NCI-H187 (cell line): ENCODE measurements at places on chromosomes 12 and 14.

- DNase-seq: no peak
Measured at GRCh38 chr12:125079648-125080645, 14.7 kb downstream of the AACS start.

DNA sequence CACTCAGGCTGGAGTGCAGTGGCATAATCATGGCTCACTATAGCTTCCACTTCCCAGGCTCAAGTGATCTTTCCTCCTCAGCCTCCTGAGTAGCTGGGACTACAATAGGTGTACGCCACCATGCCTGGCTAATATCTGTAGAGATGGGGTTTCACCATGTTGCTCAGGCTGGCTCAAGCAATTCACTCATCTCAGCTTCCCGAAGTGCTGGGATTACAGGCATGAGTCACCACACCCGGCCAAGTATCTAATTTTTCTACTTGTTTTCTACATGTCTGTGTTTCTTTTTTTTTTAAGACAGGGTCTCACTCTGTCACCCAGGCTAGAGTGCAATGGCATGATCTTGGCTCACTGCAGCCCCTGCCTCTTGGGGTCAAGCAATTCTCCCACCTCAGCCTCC lies 119.7 kb upstream of the MED13L start:
- DNase-seq: no peak

DNA sequence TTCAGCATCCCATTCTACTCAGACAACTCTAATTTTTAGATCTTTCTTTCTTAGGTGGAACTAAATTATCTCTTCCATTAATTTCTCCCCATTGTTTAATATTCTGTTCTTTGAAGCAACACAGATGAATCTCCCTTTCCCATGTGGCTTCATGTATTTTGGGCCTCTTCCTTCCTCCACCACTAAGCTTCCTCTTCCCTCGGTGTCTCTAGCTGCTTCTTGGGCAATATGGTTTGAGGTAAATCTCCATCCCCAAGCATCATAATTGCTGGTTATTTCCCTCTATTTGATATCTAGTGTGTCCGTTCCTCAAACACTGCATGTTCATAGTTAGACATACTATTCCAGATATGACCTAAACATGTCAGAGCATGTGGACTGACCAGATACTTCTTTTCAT lies 119.2 kb downstream of the PELI2 start:
- no peak for DNase-seq

GRCh38 chr14:38755036-38755435 lies 348.0 kb downstream of the SEC23A start:
- no peak for DNase-seq

GRCh38 chr14:22838631-22839041 lies 2.3 kb downstream of the MMP14 start:
- no peak for DNase-seq

GRCh38 chr12:51997136-51997535 lies 9.6 kb upstream of the TAMALIN start:
- DNase-seq: no peak

- DNase-seq: peak; percentile 83
Measured at GRCh38 chr14:60249321-60250256, 568 bp downstream of the PPM1A start.

DNA sequence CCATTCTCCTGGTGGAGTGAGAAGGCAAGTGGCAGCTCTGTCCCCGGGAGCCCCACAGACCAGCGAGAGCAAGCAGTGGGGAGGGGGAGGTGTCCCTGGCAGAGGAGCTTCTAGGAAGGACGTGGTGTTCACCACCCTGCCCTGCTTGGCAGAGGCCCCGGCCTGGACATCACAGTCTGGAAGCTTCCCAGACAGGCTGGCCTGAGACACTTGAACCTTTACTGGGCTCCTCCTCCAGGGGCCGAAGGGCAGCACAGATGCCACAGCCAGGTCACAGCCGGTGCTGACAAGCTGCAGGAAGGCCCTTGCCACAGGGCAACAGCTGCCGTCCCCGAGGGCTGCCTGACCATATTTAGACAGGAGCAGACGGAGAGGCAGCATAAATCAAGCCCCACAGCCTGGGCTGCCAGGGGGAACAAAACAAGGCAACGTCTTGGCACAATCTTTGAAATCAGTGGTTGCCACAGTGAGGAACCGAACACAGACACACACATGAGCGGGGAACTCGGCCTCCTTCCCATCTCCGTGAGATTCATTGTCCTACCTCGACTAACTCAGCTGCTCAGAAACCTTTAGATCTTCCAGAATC lies 28.5 kb downstream of the PRIMA1 start:
- no peak for DNase-seq

GRCh38 chr12:82855872-82856271 lies 169.2 kb downstream of the TMTC2 start:
- DNase-seq: no peak

DNA sequence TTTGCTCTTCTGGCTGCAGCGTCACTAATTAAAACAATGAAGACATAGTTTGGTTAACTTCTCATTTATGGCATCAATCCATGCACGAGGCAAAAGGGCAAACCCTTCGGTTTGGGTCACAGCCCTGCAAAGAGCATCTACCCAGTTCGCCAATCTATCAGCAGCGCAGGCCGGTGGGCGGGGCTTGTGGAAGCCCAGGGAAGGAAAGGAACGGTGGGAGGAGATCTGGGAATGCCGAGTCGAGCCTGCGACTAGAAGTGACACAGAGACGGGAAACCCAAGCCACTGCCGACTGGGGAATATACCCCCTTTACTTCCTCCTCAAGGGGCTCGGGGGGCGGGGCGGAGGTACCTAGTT lies 466 bp downstream of the KICS2 start:
- DNase-seq: peak; percentile 95

DNA sequence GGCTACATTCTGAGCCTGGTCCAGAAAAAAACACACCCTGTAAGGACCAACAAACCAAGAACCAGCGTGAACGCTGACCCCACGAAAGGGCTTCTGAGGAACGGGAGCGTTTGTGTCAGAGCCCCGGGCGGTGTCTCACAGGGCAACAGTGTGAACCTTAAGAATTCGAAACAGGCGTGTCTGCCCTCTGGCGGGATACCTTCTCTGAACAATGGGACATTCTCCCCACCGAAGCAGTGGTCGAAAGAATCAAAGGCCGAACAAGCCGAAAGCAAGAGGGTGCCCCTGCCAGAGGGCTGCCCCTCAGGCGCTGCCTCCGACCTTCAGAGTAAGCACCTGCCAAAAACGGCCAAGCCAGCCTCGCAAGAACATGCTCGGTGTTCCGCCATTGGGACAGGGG lies 7.9 kb downstream of the DACT1 start:
- no peak for DNase-seq

DNA sequence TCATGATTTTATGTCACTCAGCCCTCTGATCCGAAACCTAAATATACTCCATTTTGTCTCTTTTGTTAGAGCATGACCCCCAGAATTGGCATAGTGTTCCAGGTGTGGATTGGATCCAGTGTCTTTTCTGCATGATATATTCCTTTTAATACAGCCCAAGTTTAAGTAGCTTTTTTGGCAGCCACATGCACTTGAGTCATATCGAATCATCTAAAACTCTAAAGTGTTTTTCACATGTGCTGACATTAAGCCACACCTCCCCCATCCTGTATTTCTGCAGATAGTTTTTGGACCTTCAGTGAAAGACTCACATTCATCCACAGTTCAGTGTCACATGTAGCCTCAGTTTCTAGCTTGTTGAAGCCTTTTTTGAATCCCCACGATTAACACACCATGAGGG lies 30.6 kb downstream of the BORCS5 start:
- DNase-seq: no peak

DNA sequence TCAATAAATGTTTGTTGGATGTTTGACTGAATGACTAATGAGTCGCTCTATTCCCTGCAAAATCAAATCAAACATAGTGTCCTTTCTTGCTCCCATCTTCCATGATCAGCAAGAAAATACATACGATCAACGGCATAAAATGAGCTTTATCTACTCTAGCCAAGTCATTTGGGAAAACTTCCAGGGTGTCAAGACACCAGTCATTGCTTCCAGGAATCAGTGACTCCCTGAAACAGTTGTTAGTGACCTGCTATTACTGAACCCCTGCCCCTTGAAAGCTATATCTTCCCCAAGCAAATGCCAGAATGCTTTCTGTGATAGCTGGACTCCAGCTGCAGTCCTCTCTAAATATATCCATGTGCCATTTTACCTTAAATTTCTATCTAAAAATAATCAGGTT lies 169.5 kb upstream of the SSTR1 start:
- DNase-seq: no peak

DNA sequence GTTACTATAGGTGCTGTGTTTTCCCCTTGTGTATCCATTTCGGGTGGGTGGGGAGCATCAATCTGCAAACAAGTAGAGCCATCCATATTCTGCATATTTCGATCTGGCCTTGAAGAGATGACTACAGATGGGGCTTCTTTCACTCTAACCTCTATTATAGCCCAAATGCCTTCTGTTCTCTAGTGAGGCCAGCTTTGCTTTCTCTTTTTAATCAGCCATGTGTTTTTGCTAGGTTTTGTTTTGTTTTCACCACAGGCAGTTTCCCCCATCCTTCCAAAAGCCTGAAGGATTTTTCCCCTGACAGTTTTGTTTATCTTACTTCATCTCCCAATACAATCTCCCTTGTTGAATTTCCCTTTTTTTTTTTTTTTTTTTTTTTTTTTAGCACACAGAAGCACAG lies 224.1 kb downstream of the BTG1 start:
- DNase-seq: no peak

- no peak for DNase-seq
Measured at GRCh38 chr12:119432949-119433348, 98.4 kb downstream of the CCDC60 start.

DNA sequence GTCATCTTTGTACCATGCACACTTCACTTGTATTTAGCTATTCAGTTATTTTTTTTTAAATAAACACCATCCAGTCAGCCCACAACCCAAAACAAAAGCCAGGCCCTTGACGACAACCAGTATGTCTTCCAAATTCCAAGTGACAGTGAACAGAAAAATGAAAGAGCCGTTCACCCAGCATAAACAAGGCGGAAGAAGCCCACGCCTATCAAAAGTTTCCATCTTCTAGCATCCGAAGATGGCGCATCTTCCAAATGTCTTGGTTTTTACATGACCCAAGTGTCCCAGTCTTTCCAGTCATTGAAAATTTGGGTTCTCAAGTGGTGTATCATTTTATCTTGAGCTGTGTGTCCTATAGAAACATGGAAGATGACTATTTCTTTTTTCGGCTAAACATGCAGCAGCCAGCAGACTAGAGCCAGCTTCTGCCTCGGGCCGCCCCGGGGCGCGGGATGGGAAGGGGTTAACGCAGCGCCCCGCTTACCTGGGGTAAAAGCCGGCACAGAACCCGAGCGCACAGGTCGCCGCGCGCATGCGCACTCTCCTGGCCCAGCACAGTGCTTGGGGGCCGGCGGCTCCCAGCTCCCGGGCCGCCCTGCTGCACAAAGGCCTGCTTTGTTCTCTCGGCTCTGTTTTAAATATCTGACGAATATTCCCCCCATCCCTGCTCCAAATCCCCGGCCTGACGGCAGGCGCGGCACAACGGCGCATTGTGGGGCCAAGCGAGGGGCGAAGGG lies 164.8 kb downstream of the ZFP36L1 start:
- no peak for DNase-seq

DNA sequence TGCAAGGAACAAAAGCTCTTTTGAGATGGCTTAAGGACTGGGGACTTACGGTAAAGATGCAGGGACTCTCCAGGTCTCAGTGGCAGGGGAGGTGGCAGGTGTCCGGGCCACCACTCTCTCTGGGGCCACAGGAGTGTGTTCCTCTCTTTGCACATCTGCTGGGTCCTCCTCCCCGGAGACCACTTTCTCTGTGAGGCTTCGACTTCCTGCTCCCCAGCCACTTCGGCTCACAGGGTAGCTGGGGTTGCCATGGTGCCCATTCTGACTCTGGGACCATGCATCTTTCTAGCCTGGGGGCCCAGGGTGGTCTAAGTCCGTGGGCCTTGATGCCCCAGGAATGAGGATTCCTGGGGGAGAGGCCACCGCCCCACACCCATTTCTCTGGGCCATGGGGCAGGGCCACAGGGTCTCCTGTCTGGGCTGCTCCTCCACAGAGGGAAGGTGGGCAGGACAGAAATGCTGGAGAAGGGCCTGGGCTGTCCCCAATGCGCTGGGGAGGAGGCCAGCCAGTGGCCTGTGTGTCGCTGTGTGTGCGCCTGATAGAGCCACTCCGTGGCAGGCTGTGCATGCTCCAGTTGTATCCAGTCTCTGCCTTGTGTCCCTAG lies 38.5 kb downstream of the CCDC92 start:
- DNase-seq: no peak

- no peak for DNase-seq
Measured at GRCh38 chr12:114686426-114686772, 2.4 kb upstream of the TBX3 start.

- DNase-seq: no peak
Measured at GRCh38 chr14:104676694-104677511, 12.5 kb upstream of the INF2 start.

GRCh38 chr14:36268121-36268520 lies 52.3 kb downstream of the MBIP start:
- DNase-seq: peak; percentile 62

DNA sequence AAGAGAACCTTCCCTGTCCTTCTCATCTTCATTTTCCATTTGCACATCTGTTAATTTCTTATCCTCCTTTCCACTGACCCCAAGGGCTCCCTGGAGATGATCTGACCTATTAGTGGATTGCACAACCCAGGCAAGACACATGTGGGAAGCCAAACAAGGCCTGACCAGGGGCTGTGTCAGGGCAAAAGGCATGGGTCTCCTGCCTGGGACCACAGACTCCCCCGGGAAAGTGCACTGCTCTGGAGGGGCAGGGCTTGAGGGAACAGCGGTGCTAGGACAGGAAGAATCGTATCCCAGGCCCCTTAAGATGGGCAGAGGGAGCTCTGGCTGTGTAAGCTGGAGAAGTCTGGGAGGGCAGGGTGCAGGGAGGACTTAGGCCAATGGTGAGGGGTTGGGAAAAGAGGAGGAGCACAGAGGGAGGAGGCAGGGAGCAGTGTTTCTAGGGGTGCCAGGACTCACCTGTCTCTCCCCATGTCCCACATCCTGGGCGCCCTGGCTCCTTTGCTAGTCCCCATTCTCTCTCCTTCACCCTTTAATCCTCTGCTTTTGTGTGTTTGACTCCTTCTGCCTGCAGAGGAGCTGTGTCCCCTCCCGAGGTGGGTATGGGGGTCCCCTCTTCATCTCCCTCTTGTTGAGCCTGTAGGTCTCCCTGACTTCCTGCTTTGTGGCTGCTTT lies 25.3 kb downstream of the PLEKHG3 start:
- no peak for DNase-seq

DNA sequence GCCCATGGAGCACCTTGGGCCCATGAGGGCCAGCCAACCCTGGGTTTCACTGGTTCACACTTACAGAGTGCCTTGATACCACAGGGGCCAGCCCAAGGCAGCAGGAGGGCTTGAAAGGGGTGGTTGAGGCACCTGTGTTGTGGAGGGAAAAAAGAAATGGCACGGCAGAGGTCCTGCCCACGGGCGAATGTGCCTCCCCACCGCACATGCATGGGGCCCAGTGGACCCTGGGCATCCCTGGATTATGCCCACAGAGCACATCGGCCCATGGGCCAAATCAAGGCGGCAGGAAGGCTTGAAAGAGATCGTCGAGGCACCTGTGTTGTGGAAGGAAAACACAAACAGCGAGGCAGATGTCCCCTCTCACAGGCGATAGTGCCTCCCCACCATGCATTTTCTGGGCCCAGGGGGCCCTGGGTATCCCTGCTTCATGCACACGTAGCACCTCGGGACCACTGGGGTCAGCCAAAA lies 378.1 kb downstream of the ALG10 start:
- DNase-seq: no peak
